Kidney (tissue), 22 donors: ENCODE measurements at places on chromosomes 4 and X. TPM values are rescaled to one million over a fixed set of nuclear protein-coding genes. Genes with fewer than 3 reads are reported as not detected.

GRCh38 chrX:70452143-70452733 is 7.6 kb downstream of the DLG3 start:
- H3K4me1 ChIP-seq, result no peaks in the 10 kb centered on the region
- H3K27ac ChIP-seq, result no peak overlapping the region
- H3K4me3 ChIP-seq, result peak overlapping the region; percentile 54
- H3K27me3 ChIP-seq, result no peaks in the 10 kb centered on the region
- peak; percentile 57 for DNase-seq

The TBX22 gene
- polyA plus RNA-seq, result not detected

DNA sequence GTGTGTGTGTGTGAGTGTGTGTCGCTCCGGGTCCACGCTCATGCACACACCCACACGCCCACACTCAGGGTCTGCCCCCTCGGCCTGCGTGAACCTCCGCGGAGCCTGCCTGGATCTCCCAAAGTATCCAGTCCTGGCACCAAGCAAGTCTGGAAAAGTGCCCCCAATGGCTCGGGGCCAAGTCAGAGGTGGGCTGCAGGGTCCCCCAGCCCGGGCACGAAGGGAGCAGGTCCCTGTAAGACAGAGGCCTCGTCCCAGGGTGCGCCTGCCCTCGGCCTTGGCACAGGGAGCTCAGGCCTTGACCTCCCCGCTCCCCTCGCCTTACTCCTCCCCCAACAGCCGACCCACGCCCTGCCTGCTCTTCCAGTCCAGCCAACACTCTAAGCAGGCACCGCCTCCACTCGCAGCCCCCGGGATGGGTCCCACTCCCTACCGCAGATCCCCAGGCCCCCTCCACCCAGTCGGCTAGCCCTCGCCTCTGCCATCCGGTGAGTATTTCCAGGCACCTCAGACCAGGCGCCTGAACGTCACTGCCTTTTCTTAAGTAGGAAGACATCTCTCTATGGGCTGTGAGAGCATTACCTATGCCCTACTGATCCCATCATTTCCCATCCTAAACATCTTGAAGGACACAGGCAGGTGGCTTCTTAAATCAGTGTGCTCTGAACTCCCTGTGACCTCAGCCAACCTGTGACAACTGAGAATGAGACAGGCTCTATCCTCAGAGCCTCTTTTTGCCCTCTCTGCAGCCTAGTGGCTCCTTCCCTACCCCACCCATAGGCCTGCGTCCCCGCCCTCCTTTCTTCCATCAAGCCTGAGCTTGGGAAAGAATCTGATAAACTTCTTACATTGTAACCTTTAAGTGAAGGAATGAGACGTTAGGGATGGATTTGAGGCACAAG is 704 bp downstream of the FAM114A1 start:
- H3K4me1 ChIP-seq, result peaks cover 17% of the 10 kb centered on the region
- peak overlapping the region; percentile 57 for H3K4me3 ChIP-seq
- H3K36me3 ChIP-seq, result no peaks in the 10 kb centered on the region
- peak overlapping the region; percentile 79 for H3K27ac ChIP-seq

The NPNT gene
- 117 TPM for polyA plus RNA-seq

DNA sequence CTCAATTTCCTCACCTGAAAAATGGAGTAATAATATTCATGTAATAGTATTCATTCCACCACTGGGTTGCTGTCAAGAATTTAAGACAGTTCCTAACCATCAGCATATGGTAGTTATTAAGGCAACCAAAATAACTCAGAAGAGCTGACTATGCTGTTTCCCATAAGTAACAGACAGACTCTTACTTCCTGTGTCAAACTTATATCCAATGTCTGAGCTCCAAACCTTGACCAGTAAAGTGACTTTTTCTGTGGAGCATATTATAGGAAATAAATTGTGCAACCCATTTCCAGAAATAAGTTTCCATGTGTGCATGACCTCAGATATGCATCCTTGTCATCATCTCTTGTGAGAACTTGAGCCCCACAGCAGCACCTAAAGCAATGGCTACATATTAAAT is 78.8 kb downstream of the HADH start:
- H3K27ac ChIP-seq, result no peak overlapping the region
- no peaks in the 10 kb centered on the region for H3K4me1 ChIP-seq
- no peak overlapping the region for H3K4me3 ChIP-seq
- H3K27me3 ChIP-seq, result no peaks in the 10 kb centered on the region
